ENCODE measurements at places on chromosomes 2 and 18.
A peak's percentile ranks its signal among the peaks of the same experiment; 100 is the strongest.

DNA sequence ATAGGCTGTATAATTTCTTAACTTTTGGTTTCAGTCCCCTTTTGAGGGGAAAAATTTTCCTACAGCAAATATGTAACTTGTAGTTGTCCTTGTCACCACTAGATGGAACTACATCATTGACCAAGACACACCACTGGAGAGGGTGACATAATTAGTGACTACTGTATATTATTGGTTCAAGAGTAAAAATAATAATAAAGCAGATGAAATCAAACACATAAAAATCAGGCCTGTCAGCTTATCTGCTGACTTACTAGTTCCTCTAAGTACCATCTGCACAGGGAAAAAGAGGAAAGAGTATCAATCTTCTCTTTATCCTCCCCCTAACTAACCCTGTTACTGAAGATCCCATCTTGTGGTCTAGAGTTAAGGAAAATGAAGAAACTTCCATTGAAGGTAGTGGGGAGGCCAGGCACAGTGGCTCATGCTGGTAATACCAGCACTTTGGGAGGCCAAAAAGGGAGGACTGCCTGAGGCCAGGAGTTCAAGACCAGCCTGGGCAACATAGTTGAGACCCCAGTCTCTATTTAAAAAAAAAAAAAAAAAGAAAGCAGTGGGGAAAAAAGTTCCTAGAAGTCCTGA lies 29.6 kb upstream of the ENOSF1 start:
- peak; percentile 58 for DNase-seq

DNA sequence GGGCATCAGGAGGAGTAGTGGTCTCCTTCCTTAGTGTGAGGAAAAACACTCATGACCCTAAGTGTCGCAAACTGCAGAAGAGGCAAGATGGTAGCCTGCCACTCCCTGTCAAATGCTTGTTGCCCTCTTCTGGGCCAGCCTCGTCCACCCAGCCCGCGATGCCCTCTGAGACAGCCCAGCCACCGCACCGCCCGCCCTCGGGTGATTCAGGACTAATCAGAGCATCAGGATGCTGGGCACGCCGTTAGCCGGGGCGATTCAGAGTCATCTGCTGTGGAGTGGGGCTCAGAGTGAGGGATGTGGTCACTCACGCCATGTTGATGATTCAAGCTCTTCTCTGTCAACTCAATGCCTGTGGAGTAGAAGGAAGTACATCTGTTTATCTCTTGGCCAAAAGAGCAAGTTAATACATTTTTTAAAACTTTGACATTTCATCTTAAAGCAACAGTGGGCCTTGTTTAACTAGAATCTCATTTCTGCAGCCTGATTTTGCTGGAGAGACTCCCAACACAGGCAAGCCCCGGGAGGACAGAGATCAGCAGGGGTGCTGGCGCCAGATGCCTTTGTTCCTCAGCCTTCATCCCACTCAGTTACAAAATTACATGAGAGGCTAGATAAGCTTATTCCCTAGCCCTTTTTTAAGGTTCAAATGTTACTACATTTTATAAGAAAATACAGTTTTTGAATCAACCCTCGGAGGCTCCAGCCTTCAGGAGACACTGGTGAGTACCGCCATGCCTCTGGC lies 79.0 kb downstream of the TMEM18 start:
- no peak for DNase-seq

- DNase-seq = no peak
Measured at GRCh38 chr2:209277444-209277843, 146.4 kb upstream of the MAP2 start.

DNA sequence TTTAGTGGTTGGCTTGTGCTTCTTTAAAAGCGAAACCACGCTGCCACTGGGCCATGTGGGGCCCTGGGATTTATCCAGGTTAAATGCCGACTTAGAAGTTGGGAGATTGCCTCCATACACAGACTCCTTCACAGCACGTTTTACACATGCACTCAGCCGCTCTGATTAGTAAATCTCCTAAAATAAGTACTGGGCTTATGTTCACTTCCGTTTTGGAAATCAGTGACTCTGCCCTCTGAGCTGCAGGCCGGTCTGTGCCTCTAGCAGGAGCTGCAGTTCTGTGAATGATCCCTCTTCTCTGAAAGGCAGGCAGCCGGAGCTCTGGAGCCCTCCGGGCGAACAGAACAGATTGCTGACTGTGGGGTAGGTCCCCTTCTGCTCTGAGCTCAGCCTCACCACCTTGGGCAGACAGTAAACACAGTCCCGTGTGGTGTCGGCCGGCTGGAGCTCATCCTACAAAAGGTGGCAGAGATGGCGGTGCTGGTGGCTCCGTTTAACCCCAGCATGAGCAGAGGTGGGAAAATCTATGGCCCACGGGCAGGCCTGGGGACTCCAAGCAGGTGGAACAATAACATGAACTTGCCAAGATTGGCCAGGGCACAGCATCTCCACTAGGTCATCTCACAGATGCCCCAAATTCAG lies 9.8 kb upstream of the RAB17 start:
- DNase-seq = no peak

- DNase-seq = peak; percentile 20
Measured at GRCh38 chr2:36530178-36530982, 67.6 kb downstream of the FEZ2 start.

- no peak for DNase-seq
Measured at GRCh38 chr2:72220170-72220569, 72.5 kb upstream of the CYP26B1 start.

GRCh38 chr2:46144133-46144800 lies 152.9 kb upstream of the EPAS1 start:
- peak; percentile 34 for DNase-seq

GRCh38 chr2:133789743-133790142 lies 221.5 kb upstream of the NCKAP5 start:
- no peak for DNase-seq

DNA sequence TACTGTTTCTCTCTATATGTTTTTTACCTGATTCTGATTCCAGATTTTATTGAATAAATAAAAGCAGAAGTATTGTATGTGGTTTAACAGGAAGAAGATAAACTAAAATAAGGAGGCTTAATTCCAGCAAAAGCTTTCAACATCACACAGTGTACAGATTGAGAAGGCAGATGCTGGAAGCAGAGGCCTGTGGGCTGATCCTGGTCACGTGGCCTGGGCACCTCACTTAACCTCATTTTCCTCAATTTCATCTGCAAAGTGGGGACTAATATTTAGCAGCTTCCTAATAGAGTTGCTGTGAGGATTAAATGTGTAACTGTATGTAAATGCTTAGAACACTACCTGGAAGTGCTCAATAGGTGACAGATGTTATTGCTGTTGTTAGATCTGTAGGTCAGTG lies 58.0 kb downstream of the CDCA7 start:
- DNase-seq = no peak

DNA sequence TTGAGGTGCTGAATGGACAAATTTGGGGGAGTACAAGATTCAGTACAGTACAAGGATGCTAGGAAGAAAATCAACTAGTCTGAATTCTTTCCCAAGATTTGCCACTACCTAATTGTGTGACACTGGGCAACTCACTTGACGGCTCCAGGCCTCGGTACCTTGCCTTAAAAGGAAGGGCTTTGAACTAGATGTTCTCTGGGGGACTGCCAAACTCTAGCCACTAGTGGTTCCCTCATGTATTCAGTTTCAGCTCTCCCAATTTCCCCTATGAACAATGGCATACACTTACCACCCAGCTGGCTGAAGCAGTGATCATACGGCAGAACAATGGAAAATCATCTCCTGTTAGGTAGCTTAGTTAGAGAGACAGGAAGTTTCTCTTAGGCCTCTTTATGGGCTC lies 73.4 kb downstream of the VWC2L start:
- no peak for DNase-seq

DNA sequence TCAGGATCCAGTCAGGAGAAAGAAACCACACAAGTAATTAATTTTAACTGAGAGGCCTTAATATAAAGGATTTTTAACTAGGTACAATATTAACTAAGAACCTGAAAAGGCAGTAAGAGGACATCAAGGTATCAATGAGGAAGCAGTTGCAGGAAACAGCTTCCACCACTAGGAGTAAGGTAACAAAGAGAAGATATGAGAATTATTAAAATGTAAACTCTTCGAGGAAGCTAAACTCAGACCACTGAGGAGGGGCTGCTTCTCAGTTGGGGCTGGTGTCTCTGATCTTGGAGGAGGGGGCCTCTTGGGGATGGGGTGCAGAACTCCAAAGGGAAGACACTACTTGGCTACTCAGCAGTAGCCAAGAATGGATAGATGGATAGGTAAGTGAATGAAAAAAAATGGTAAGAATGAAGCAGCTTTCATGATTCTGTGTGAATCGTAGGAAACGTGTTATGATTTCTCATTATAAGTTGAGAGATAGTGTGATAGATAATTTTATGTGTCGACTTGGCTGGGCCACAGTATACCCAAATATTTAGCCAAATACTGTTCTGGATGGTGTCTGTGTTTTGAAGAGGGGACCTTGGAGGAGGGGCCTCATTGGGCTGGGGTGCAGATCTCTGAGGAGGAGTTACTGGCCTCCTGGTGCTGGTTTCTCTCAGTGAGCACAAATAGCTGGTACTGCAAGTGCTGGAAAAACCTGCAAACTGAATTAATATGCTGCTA lies 547.7 kb upstream of the LRRTM1 start:
- no peak for DNase-seq

DNA sequence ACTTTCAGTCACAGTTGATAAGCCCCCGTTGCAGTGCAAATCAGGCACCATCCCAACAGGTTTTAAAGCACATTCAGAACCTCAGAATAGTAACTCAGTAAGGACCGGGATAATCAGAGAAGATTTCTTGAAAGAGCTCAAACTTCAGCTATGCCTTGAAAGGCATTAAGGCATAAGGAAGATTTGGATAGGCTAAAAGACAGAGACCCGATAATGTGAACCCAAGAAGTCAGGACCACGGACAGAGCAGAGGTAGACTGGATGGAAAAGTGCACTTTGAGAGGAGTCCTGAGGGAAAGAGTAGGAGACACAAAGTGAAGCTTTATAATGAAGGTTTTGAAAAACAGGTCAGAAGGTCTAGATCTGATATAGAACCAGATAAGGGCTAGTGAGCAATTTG lies 36.9 kb upstream of the KLF7 start:
- DNase-seq = no peak

DNA sequence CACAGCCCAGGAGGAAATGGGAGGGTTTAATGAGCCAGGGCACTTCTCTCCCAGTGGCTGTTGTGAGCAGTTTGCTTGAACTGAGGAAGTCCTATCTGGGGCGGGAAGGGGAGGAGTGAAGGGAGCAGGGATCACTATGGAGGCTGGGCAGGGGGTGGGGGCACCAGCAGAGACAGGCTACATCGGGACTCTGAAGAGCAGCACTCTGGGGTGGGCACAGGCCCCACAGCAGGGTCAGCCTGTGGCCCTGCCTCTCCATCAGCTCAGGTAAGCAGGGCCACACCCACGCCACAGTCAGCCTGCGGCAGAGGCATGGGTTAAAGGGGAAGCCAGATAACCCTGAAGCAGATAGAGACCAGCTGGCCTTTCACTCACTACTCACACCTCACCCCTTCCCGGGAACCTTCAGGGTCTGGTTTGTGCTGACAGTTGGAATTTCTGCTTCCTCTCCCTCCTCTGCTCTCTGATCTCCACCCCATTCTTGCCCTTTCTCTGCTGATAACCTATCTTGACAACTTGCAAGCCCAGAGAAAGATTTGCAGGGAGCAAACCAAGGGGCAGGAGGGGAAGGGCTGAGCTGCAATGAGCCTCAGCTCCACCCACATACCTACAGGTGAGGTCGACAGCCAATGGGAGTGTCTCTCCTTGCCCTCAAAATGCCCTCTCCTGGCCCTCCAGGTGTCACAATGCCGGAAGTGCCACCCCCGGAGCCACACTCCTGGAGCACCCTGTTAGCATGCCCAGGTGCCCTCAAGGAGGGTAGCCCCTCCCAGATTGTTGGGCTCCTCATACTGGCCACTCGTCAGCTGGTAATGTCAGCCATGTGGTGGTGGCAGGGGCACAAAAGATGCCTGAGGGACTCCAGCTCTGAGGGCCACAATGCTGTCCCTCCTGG lies 3.7 kb downstream of the SIGLEC15 start:
- no peak for DNase-seq

DNA sequence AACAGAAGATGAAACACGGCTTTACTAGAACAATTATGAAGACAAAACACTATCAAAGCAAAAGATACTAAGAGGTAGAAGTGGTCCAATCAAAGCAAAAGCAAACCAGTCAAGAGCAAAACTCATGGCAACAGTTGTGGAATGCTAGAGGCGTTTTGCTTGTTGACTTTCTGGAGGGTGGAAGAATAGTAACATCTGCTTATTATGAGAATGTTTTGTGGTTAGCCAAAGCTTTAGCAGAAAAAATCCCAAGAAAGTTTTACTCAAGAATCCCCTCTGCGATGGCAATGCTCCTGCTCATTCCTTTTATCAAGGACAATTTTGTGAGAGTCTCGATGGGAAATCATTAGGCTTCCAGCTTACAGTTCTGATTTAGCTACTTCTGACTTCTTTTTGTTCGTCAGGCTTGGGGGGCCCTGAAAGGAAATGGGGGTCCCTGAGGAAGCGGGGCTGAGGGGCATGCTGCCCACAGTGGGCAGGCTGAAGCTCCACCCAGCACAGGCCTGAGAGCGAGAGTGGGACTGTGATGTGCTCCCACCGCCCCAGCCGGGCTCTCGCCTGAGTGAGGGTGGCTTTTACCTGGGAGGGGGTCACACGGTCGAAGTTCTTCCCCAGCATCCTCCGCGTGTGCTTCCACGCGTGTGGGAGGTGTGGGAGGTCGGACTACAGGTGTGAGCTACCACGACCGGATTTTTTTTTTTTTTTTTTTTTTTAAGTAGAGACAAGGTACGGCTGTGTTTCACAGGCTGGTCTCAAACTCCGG lies 49.0 kb upstream of the MC4R start:
- no peak for DNase-seq

DNA sequence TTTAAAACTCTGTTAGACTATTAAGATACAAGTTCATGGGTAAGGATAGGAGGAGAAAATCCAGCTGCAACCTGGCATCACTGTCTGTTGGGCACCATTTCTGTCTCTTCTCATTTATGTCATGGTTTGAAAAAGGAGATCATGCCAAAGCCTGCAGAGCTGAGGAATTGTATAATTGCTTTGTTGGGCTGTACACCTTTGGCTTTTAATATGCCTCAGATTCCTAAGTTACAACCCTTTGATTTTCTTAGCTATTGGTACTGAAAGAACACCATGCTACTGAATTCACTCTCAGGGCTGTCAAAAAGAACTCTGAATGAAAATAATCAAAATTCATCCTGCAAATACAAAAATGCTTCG lies 174.3 kb downstream of the ACKR3 start:
- no peak for DNase-seq

DNA sequence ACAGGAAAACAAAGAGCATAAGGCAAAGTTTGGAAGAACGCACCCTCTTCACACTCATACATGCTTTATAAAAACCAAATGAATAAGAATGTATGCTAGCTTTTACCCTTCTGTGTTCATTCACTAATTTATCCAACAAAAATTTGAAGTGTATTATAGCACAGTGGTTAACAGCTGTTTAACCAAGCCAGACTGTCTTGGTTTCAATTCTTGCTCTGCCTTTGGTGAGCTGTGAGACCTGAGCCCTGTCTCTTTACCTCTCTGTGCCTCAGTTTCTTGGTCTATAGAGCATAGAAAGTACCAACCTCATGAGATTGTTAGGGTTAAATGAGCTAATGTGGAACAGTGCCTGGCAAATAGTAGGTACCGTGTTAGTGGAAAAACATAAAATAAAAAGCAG lies 104.5 kb upstream of the TTC39C start:
- DNase-seq = no peak

GRCh38 chr2:144642131-144642530 lies 122.2 kb upstream of the ZEB2 start:
- DNase-seq = no peak

All from activated CD4-positive, alpha-beta T cell treated with anti-CD3 and anti-CD28 coated beads, Interleukin-10, Interleukin-2, amounts not matched to agents 100 ng/mL and 50 ng/mL, durations not matched to agents 16 hours and 8 hours (primary cell).